ENCODE measurements at places on chromosomes 1 and 21.

DNA sequence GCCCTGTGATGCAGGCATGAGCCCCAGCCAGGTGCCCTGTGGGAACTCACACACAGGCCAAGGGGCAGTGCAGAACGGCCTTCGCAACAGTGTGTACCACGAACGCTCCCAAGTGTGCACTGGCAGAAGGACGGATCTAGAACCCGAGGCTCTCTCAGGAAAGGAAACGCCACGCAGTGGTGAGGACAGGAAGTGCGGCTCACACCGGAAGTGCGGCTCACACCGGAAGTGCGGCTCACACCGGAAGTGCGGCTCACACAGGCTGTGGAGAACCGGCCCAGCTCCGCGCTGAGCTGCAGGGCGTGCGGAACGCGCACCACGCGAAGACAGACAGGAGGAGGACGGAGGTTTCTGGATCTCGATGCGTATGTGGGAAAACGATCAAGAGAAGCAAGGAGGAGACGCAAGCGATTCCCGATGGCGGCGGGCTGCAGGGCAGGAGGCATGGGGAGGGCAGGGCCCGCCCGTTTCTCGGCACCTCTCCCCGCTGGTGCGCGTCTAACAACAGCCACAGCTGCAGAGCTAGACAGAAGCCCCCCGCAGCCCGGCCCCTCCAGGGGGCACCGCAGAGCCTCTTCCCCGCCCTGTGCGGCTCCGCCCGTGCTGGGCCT lies 35.9 kb upstream of the TMEM52 start:
- no peak for DNase-seq

- no peak for DNase-seq
Observed at GRCh38 chr1:64942118-64942517, 24.2 kb downstream of the JAK1 start.

DNA sequence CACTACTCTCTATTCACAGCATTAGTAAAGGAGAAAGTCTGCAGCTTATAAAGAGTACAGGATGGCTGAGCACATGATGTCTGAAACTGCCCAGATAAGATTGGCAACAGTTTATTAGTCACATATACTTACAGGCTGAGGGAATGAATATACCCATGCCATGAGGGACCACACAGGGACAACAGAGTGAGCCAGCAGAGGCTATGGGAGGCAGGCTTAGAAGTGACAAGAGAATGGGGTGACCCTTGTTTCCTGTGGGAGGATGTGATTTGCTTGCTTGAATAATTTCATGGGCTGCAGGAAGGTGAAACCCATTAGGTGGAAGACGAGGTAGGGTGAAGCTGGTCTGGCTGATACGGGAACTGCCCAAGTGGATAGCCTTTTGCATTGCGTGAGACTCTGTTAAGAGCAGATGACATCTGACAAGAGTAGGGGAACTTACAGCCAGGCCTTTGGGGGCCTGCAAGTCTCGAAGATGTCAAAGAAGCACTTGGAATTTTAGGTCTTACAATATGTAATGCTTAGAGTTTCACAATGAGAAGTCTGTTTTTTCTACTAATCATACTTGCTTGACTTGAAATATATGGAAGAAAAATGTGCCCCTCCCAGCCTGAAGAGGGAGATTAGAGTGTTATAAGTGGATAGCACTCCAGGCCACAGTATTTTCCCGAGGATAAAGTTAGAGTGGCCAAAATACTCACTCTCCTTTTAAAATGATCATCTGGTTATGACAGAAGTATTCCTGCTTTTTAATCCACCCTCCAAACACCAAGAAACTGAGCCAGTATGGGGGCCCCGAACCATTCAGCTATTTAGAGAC lies 34.6 kb upstream of the TNFSF4 start:
- DNase-seq, result no peak

DNA sequence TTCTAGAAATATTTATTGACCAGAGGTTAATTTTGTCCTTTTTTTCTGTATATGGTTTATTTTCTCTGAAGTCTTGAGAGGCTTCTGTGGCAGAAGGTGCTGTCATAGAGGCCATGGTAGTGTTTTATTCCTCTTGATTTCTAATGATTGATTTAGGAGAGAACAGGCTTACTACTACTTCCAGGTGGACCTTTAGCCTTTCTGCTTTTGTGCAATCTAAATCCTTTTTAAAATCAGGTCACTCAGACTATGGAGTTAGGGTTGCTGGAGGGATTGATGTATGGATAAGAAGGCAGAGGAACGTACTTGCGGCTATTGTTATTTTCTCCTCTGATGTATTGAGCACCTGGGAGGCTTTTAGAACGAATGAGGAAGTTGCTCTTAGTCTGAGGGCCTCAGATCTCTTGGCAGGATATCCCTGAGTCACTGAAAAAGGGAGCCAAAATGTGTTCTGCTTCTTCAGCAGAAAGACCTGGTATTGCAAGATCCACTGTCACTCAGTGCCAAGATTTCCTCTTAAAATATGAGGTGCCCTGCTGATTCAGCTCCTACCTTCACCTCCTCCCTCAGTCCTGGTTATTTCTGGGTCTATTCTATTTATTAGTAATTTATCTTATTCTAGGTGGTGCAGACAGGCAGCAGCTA lies 277.4 kb downstream of the ZNF648 start:
- no peak for DNase-seq

DNA sequence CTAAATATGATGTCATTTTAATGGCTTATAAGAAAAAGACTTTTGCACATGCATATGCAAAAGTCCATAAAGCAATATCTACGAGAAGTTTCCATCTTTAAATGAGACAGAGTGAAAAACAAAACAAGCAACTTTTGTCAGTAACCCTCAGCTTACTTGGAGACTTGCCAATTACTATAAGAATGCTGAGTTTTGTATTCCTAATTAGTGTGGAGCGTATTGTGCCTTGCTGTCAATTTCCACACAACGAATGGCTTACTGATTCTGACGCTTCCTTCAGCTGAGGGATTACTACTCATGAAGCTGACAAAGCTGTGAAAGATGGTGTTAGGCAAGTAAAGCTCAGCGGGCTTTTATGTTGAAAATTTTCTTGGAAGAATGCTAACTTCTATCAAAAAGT lies 440.4 kb upstream of the ADAMTS5 start:
- no peak for DNase-seq

GRCh38 chr21:31445137-31445536 lies 101.1 kb upstream of the TIAM1 start:
- DNase-seq, result no peak

DNA sequence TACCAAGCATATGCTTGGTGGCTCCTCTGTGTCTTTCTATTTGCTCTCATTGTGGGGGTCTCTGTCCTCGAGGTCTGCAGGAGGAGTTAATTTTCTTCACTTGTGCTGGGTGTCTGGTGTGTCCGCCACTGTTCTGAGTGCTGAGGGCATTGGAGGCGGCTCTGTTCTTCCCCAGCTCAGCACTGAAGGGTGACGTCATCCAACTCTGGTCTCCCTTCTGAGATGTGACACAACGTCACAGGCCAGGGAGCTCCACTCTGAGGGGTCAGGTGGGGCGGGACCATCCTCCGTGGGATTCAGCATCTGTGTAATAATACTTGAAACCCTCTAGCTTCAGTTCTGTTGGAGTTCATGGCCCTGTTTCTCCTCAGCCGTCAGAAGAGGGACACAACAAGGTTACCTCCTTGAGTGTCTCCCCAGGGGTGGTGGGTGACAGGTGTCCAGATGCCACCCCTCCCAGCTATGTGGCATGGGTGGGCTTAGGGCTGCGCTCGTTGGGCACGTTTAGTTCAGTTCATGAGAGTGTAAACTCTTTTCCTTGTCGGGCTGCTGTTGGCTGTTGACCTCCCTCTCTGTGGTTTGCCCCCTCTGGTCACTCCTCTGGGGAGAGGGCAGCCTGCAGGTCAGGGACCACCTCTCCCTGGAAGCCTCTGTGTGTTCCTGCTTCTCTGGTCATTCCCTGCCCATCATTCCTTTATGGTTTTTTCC lies 3.1 kb downstream of the IBA57 start:
- DNase-seq, result no peak

DNA sequence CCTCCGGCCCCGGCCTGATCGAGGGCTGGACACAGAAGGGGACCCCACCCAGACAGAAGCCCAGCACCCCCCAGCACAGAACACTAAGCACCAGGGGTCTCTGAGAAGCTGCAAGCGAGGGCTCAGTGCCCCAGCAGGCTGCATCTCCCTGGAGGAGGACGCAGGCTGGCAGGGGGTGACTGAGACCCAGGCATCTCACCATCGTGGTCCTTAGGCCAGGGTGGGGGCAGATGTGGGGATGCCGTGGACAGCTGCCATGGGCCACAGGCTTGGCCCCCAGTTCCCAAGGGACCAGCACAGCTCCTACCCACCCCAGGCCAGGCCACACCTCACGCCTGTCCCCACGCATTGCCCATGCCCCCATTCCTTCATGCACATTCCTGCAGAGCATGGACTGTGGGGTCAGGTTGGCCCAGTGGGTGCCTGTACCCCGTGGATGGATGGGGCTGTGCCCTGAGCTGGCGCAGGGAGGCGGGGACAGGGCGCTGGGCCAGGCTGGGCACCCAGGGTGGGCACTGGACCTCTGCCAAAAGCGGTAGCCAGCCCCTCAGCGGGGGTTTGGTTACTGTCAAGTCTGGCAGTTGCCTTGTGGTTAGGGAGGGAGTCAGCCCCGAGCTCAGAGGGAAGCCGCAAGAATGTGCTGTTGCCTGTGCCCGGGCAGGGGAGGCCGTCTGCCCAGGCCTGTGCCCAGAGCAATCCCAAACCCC lies 61.5 kb downstream of the ARHGEF16 start:
- no peak for DNase-seq

- no peak for DNase-seq
Observed at GRCh38 chr1:33433509-33434362, 2.8 kb upstream of the PHC2 start.

GRCh38 chr1:27643600-27644368 lies 8.8 kb upstream of the FGR start:
- peak; percentile 70 for DNase-seq

DNA sequence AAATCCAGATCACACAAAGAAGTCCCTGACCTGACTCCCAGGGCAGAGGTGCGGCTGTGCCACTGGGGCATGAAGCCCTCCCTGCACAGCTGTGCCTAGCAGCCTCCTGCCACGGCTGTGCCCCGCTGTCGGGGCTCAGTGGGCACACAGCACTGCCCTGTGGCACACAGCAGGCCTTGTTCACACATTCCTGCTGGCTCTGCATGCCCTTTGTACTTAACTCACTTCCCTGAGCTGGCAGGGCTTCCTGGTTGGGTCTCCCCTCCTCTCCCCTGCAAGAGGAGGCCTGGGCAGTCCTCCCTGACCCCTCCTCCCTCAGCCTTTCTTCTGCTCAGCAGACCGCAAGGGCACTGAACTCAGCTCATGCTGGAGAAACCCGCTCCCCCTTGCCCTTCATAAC lies 14.8 kb downstream of the LHX4 start:
- no peak for DNase-seq

DNA sequence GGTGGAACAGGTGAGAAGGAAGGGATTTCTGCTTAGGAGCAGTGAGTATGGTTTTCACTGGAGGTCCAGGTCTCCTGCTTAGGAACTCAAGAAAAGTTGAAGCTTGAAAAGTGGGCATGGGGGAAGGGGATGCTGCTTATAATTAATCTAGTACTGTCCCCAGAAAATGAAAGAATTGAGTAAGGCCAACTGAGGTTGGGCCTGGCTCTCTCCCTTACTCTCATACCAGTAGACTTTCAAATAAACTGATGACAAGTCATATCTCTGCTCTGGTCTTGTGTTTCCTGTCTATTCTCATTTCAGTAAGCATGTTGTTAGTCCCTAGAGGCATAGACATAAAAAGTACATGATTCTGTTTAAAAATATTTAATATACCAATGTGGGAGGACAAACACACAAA lies 26.4 kb downstream of the CD48 start:
- DNase-seq, result no peak

DNA sequence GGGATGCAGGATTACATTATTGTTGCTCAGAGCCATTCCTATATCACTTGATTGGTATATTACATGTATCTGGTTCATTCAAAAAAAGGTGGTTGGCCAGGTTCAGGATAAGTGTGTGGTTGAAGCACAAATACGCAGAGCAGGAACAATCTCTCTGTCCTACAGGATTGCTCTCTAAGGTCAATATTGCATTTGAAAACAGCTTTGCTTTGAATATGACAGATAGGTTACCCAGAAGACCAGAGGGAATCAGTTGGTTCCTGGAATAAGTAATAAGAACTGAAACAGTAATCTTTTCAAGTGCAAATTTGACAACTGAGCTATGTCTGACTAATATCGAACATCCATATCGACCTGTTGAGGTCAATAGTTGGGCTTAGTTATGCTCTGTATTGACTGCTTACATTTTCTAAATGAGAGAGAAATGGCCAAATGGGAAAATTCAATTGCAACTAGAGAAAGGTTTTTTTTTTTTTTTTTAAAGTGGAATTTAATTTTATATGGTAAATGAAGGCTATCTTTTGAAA lies 176.8 kb downstream of the ATP6V1G3 start:
- no peak for DNase-seq

GRCh38 chr1:21707086-21707840 lies 38.1 kb upstream of the RAP1GAP start:
- DNase-seq, result no peak

GRCh38 chr1:201625851-201626251 lies 86.9 kb downstream of the NAV1 start:
- DNase-seq, result no peak

- DNase-seq, result no peak
Observed at GRCh38 chr21:42427809-42428419, 24.2 kb downstream of the UBASH3A start.

- DNase-seq, result no peak
Observed at GRCh38 chr21:26933448-26933847, 33.4 kb downstream of the ADAMTS5 start.

DNA sequence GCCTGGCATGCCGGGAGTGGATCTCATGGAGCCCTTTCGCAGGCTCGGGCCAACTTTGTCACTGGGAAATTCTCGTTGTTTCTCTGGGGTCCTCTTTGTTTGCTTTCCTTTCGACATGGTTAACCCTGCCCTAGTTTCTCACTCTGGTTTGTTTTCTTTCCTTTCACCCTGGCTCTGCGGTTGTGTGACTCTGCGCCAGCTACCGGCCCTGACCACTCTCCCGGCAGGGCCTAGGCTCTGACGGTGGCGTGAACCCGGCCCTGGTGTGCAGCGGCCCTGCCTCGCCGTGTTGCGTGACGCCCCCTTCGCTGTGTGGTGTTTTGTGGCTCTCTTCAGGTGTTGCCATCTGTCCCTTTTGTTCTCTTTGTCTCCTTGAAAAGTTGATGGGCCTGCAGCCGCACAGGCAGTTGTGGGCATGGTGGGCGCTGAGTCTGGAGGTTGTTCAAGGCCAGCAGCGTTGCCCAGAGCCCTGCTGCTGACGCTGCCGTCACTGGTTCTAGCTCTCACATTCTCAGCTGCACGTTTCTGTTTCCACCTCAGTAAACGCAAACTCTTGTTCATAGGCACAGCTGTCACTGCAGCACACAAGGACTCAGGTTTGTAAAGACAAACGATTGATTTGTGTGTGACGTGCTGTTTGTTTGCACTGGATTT lies 64.6 kb upstream of the DIP2A start:
- DNase-seq, result no peak

Measured in naive thymus-derived CD8-positive, alpha-beta T cell (primary cell).